ENCODE measurements at places on chromosomes 1 and 21.

GRCh38 chr1:167706931-167707877 is 14.6 kb upstream of the MPZL1 start:
- no peak for DNase-seq

DNA sequence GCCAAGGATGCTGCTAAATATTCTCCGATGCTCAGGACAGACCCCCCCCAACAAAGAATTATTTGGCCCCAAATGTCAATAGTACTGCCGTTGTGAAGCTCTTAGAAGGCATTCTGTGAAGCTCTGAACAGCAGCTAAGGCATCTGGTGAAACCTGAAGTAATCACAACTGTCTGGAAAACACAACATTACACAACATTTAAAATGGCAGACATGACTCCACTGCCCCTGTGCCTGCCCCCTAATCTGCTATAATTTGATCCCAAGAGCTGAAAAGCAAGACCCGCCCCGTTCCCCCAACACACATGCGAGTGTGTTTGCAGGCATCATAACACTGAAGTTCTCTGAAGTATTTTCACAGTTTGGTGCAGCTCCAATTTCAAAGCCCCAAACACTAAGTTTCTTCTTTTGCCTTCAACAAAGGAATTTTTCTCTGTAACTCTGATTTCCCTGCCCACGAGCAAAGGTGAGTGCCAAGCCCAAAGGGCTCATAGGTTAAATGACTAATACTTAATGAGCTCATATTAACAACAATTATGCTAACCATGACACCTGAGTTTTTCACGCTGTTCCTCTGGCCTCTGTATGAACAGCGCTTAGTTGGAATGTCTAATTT is 129.2 kb downstream of the CLIC6 start:
- DNase-seq = no peak

DNA sequence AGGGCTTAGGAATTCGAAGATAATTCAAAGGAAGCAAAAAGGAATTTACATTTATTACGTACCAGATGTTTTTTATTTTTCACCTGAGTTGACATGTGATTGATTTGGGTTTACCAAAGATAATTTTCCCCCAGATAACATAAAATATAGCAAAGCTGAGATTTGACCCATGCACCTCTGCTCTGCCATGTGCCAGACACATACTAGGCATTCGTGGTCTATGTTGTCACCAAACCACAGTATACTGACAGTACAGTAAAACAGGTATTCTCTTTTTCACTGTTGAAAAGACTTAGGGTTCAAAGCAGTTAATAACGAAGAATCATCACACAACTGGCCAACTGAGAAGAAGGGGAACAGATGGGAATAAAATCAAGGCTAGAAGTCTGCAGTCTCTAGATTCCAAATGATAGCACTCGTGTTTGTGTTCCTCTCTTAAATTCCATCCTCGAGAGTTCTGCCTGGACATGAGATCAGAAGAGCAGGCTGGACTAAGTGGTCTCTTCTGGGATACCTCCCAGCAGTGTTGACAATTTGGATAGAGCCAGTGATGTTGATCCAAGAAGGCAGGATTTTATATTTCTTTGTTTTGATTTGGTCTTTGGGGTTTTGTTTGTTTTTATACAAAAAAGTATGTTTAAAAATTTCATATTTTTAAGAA is 85.3 kb upstream of the RAVER2 start:
- DNase-seq = no peak

DNA sequence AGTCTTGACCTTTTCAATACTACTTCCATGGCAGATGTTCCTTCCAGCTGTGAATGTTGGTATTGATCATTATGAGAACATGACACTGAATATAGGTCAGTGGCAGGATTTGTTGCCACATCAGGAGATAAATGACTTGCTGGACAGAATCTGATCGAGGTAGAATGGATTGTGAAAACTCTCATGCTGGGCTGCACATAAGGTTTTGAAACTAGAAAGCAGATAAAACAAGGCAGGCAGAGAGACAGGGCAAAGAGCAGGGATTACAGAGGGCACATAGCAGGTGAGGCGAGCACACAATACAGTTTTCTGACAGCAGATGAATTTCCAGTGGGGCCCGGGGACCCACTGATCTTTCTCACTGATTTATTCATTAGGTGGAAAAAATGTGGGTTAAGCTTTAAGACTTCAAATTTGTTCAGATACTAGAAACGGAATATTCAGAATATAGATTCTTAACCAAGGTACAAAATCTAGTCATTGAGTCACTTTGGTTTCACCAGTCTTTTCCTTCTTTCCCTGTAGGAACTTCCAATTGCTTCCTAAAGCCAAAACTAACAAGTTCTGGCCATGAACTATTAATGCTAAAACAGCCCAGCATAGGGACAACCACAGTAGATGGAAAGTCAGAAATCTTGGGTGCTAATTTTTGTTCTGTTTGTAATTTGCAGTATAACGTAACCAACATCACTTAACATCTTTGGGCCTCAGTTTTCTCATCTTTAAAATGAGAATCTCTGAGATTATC is 296.0 kb upstream of the PTBP2 start:
- DNase-seq = no peak

DNA sequence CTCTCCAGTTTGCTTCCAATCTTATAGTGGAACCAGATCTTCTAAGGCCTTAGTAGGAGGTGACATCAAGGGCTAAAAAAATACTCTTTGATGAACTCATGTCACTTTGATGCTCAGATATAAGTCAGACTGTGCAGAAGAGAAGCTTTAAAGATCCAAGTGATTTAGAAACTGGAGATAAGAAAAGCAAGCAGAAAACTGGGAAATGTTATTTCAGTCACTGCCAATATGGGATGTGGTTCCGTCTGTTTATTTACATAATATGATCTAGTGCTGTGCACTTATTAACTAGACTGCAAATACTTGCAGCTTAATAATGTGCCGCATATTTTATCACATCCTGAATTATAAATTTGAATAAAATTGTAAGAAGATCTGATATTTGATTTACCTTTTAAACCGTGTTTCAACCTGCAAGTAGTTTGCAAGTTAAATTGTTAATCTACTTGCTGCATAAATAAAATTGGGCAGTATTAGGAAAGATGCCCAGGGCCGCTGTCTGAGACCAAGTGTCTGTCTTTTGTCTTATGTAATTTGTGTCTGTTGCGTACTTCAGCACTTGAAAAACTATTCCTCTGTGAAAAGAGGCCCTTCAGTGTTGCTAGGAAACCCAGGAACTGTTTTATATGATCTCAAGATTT is 29.6 kb downstream of the CXADR start:
- peak; percentile 19 for DNase-seq

DNA sequence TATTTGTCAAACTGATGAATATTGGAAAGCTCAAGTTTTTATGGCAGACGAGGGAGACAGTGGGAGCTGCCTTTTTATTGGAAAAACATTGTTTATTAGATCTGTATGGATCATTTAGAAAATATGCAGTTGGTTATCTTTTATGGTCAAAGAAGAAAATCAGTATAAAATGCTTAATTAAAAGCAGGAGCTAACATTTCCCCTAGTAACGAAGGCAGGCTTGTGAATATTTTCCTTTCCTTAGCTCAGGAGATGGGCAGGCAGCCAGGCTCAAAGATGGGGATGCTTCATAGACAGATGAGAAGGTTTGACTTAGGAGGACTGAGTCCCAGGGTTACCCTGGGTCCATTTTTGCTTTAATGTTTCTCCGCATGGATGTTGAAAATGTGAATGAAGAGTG is 26.0 kb downstream of the ROR1 start:
- peak; percentile 76 for DNase-seq

DNA sequence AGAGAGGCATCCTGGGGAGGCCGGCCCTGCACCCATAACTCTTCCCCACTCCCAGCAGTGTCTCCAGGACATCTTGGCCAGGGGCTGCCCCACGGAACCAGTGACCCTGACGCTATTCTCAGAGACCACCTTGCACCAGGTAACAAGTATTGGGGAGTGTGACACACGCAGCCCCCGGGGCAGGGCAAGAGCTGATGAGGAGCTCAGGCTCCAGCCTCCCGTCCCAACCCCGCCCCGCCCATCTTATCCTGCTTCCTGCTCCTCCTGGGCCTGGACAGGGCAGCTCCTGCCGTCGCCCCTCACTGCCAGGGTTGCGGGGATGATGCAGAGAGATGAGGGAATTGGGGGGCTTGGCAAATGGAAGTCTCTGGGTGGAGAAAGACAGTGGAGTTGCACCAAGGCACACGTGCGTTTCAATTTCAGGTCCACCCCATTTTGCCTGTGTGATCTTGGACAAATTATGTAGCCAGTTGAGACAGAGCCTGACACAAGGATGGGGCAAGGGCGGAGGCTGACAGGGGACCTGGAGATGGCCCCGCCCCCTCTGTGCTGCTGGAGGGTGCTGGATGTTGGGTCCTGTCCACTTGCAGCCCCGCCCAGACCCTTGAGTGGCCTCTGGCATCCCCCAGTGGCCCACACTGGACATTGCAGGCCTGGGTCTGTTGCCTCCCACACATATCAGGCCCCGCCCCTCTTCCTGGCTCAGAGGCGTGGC is 10.7 kb downstream of the CLCNKA start:
- peak; percentile 74 for DNase-seq

GRCh38 chr1:225388372-225388771 is 39.5 kb downstream of the LBR start:
- DNase-seq = peak; percentile 18

DNA sequence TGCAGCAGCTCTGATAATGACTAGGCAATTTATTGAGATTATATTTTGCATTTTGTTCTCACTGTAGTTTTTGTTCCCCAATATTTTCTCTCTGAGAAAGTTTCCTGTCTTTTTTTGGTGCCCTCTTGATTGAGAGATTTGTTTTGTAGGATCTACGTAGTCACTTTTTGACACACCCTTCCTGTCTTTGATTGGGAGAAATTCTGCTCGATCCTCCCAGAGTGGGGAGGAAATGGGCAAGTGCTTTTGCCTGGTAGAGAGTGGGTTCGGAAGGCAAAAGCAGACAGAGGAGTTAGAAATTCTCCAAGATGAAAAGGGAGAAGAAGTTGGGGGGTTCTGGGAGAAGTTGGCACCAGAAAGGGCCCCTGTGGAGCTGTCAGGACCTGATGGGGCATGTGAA is 42.1 kb upstream of the SYT6 start:
- DNase-seq = no peak

DNA sequence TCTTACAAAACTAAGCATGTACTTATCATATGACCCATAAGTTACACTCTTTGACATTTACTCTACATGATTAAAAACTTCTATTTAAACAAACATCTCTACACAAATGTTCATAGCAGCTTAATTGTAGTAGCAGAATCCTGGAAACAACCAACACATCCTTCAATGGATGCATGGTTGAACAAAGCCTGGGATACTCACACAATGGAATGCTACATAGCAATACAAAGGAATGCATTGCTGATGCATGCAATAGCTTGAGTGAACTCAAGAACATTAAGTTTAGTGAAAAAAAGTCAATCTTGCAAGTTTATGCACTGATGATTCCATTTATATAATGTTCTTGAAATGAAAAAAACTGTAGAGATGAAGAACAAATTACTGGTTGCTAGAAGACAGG is 686.9 kb downstream of the LRRIQ3 start:
- no peak for DNase-seq

- DNase-seq = no peak
These were observed 158.4 kb downstream of the SEC16B start for GRCh38 chr1:177811429-177811828.

GRCh38 chr1:113747376-113747775 is 11.9 kb downstream of the PHTF1 start:
- DNase-seq = no peak

- DNase-seq = no peak
These were observed 117.4 kb upstream of the ATP1A1 start for GRCh38 chr1:116255486-116256285.

DNA sequence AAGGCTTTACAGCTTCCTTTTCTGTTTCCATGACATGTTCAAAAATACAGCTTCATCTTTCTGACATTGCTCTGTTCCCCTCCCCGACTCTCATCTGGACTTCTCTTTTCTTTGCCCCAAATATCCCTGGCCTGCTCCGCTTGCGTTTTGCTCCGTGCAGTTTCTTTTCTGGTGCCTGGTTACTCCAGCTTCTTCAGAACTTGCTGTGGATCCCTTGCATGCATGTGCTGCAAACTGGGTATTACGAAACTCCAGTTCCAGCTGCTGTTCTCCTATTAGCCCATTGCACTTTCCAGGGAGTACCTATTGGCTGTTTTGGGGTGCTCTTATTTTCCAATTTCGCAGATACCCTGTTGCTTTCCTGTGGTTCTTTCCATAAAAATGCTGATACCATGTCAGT is 9.9 kb upstream of the NDC1 start:
- no peak for DNase-seq

DNA sequence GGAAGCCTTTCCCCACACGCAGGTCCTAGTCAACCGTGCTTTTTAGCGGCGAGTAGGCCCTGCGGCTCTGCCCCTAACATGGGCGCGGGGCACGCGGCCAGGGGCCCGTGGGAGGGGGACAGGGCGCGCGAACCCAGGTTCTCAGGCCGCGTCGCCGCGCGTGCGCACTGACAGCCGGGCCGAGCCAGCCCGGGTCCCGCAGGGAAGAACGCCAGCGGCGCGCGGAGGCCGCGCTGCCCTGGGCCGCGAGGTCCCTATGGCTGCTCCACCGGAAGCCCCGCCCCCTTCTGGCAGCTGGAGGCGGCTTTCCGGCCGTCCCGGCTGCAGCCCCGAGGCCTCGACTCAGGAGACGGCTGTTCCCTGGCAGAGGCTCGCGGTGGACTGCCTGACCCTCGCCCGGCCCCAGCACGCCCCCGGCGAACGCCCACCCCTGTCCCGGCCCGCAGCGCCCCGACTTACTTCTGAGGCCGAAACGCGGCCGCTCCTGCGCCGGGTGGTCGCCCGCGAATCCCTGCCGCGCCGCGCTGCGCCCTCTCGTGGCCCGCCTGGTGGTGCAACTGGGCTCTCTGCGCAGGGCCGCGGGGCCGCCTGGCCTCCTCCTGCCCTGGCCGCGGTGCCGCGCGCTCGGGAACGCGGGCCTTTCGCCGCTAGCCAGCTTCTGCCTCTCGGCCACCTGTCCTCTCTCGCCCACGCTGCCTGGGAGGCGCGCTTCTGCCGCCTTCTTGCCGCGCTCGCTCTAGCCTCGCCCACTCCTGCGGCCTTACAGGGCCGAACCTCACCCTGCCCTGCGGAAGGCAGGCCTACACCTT is 16.6 kb upstream of the RIPPLY3 start:
- DNase-seq = peak; percentile 93

- DNase-seq = no peak
These were observed 20.8 kb upstream of the SCYL3 start for GRCh38 chr1:169914531-169914930.

DNA sequence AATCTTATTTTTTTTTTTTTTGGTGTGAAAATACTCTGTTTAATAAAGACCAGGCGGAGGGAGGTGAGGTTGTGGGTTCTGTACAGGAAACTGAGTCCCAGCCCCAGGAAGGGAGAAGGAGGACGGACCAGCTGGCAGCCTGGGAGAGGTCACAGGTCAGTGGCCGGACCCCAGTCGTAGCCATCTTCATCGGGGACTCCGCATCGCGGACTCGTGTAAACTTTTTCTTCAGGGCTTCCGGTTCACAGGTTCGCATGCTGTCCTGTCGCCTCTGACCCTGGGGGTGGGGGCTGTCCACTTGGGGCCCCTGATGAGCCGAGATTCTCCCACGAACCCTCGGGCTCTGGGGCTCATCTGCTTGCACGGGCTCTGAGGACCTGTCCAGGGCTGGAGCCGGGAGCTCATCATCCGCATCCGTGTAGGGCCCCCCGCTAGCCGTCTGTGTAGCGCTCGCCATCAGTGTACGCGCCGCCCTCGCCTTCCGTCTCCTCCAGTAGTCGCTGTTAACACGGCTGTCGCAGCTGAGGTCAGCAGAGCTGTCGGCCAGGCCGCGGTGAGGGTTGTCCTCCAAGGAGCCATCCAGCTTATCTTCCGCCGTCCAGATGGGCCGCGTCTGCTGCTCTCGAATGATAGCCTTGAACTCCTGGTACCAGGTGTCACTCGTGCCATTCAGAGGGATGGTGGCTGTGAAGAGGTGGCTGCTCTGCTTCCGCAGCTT is 975.7 kb upstream of the PRMT6 start:
- DNase-seq = no peak
